ENCODE measurements at places on chromosomes 5 and 9.

- DNase-seq: no peak
Observed at GRCh38 chr9:78213712-78214111, 22.2 kb upstream of the CEP78 start.

DNA sequence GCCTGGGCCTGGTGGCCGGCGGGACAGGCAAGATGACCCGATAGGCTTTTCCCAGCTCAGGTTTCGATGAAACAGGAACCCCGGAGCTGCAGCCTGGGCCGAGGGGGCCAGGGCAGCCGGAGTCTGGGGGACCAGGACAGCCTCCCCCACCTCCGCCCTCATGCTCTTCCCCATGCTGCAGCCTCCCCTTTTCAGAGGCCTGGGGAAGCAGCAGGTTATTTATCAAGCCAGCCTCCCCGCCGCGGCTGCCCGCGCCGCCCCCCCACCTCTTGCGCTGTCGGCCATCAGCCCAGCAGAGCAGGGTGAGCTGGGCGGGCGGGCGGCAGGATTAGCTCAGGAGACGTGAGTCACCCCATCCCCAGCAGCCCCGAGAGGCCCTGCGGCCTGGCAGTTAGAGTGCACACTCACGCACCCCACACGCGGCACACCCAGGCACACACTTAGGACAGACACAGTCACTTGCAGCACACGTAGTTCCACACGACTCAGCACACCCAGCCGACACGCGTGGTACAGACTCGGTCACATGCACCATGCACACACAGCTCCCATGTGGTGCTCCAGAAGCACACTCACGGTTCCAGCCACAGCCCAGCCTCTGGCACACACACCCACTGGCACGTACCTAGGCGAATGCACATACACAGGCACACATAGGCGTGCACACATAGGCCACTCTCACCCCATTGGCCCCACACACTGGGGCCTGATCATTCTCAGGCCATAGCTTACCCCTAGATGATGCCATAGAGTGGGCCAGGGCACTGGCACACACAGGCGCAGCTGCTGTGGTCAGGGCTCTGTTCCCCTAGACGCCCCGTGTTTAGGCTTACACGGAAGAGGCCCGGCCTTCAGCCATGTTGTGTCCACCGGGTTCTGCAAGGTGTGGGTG is 13.0 kb downstream of the CXXC5 start:
- DNase-seq: no peak

GRCh38 chr9:137534256-137535119 is 15.7 kb downstream of the PNPLA7 start:
- no peak for DNase-seq

DNA sequence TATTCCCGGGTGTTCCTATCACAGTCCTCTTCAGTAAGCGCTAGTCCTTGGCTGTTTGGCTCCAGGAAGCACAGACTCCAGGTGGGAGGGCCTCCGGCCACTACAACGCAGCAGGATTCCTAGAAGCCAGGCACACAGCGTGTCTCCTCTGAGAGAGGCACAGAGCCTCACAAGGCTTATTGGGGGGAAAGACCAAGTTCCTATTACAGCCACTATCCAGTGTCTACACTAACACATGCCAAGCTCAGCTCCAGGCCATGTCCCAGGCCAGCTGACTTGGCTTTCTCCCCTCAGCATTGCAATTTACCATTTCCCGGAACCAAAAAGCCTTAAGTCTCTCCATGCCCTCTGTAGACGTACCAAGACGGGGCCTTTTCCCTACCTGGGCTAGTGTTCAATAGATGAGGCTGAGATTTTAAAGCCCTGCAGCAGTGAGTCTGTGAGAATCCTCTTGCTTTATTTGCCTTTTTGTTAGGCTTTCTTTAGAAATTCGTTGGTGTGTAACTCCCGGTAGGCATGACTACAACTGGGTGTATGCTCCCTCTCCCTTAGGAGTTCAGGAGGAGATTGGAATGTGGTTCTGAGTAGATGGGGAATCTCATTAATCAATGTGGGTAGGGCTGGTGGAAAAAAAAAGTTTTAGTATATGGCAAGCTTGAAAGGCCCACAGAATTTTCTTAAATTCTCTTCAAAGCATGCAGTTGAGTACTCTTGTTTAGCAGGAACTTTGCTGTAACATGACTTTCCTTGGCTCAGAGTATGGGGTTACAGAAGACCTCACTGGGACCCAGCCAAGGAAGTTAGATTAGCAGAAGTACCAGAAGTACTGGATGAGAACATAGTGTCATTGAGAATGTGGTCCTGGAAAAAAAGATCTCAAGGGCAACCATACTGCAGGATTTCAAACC is 84.3 kb upstream of the SLC1A3 start:
- DNase-seq: no peak

DNA sequence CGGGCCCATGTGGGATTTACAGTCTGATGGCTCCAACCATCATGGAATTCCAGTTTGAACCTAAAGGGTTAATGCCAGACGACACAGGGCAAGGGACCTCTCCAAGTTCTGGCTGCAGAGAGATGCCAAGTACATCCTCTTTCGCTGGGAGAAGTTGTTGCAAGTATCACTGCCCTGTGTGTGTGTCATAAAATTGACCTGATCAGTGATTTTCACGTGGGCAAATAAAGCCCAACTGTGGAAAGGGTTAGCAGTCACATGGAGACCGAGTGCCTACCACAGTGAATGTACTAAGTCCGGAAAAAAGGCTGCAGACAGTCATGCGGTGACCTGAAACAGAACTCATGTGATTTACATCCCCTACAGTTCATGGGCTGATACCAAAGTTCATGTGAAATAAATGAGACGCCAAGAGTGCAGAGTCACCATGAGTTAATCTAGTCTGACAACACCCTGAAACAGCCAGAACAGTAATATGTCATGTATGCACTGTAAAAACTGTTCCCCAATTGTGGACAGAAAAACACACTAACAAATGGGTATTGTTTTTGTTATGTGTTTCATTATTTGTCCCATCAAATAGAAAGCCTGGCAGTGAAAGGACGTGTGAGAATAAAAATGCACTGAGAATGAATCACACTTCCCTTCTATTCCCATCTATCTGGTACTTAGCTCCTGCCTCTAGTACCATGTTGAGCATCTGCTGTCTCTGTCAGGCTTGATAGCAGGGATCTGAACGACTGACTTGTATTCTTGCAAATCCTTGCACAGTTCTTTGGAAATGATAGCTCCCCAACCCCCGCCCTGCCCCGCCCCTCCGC is 115.7 kb downstream of the SUSD1 start:
- no peak for DNase-seq

GRCh38 chr9:23431459-23431858 is 394.6 kb downstream of the ELAVL2 start:
- no peak for DNase-seq

- DNase-seq: peak; percentile 66
Observed at GRCh38 chr9:107465467-107466451, 23.8 kb downstream of the KLF4 start.

DNA sequence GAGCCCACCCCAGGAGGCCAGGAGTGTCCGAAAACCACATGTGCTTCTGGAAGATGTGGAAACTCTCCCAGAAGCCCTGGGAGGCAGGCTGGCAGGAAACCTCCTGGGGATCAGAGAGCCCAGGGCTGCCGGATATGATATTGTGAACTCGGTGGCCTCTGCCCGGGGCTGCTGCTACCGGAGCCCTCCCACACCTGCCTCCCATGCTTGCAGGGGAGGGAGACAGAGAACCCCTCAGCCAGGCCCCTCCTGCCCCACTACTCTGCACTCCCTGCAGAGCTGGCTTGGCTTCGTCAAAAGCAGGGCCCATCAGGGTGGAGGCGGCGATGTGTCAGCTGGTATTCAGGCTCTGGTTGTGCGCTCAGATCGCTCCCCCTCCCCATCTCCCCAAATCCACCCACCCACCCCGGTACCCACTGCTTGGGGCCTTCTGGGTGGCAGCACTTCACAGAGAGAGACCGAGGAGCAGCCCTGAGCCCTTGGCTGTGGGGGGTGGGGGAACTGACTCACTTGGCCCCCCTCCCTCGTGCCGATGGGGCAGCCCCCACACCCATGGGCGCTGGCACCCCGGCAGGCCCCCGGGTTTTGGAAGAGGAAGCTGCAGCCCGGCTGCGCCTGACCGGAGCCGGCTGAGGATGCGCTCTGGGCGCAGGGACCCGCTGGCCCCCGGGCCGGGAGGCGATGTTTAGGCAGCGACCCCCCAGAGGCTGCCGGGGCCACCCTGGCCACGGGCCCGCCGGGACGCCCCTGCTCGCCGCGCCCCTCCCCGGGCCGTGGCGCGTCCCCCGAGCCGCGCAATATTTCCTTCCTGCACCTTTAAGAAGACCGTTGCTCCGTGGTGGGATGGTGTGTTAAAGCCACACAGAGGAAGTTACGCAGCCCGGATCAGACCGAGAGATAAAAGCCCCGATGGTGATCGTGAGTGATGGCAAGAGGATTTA is 786 bp upstream of the NTNG2 start:
- no peak for DNase-seq

GRCh38 chr5:114312658-114313057 is 49.2 kb upstream of the KCNN2 start:
- no peak for DNase-seq

GRCh38 chr5:1751026-1751863 is 48.4 kb downstream of the MRPL36 start:
- DNase-seq: no peak

- no peak for DNase-seq
Observed at GRCh38 chr5:72486371-72486770, 20.8 kb downstream of the ZNF366 start.

- DNase-seq: no peak
Observed at GRCh38 chr5:107779437-107779836, 108.7 kb upstream of the EFNA5 start.

- DNase-seq: no peak
Observed at GRCh38 chr5:157308836-157309465, 43.0 kb downstream of the CYFIP2 start.

- no peak for DNase-seq
Observed at GRCh38 chr9:88164850-88165249, 26.6 kb upstream of the SPATA31C2 start.

DNA sequence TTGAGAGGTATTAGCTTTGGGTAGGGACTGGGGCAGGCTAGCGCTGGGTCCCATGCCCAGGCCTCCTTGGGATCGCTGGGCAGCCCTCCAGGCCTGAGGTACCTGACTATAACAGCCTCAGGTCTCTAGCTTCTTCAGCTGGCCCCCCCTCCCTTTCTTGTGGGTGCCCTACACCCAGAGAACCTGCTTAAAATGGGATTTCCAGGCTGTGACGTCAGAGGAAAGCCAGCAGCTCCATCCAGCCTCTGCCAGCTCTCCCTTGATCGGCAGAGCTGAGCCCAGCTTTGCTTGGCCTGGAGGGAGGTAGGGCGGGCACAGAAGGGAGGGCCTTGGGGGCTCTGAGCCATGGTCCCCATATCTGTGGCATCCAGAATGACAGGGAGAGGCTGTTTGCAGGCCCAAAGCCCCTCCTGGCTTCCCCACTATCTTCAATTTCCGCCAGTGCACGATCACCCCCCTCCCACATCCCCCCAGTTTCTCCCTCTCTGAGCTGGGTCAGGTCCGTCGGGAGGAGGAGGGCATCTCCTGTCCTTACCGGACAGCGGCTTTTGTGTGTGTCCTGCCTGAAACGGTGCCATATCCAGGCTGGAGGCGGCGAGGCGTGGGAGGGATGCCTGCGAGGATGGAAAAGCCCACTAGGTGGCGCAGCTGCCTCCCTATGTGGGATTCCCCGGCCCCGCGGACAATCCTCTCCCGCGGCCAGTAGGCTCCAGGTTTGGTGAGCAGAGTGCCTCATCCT is 10.8 kb downstream of the REEP2 start:
- DNase-seq: peak; percentile 98

GRCh38 chr9:129007766-129008468 is 20.2 kb downstream of the SH3GLB2 start:
- DNase-seq: no peak

Measured in neural crest cell (in vitro differentiated cells).